T-helper 9 cell (primary cell): ENCODE measurements at places on chromosomes 5 and 9.

DNA sequence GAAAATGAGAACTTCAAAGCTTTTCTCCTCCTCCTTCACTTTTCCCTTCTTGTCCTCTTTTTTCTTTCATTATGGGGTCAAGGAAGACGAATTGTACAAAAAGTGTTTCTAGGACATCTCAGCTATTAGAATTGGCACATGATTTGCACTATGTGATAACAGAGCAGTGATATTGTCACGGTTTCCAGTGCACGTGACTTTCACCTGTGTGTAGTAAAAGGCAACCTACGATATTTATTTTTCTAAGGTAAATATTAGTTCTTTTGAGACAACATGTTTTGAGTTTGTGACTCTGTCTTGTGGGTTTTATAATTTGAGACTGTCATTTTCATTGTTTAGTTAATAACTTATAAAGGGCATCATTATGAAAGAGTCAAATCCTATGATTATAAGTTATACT, 213.1 kb downstream of the PSAT1 start:
- no peak for DNase-seq

- peak; percentile 4 for DNase-seq
Measured at GRCh38 chr5:131171276-131171810, 599 bp downstream of the LYRM7 start.

- DNase-seq, result peak; percentile 91
Measured at GRCh38 chr9:5832538-5833529, at the start of gene ERMP1. Gene ERMP1 (minus strand): TSS chr9:5833117. CDS start chr9:5833027, 90 bp downstream.

- no peak for DNase-seq
Measured at GRCh38 chr9:74610523-74611061, 113.5 kb downstream of the RORB start.

- DNase-seq, result no peak
Measured at GRCh38 chr9:94014066-94014654, 59.0 kb upstream of the BARX1 start.

GRCh38 chr5:168023191-168023590, 268.3 kb upstream of the WWC1 start:
- DNase-seq, result no peak

DNA sequence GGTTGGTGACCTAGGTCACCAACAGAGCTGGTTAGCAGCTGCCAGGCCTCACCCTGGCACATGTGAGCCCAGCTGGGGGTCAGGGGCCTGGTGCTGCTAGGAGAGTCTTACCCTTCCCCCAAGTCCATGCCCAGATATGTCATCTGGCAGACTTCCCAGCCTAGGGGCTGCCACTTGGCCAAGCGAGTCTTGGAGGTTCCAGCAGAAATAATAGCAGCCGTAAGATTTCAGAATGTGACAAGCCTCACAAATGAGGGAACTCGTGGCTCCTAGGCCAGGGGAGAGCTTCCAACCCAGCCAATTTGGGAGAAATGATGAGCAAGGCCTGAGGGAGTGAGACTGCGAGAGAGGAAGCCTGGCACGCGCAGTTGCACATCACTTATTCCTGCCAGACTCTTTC, 11.1 kb downstream of the URM1 start:
- no peak for DNase-seq

DNA sequence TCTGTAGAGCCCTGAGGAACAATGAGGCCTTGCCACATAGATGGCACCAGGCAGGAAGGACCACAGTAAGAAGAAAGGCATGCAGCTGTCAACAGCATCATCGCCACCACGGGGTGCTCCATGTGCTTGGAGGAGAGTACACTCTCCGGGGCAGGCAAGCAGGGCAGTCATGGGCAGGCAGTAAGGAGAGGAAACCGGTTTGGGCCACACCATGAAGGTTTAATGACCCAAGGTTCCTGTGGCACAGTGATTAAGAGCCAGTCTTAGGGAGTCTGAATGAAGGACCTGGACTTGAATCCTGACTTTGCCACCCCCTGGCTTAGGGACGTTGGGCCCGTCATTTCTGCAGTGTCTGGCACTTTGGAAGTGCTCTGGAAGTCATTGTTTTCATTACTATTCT, 80.6 kb upstream of the ZBTB43 start:
- DNase-seq, result no peak

DNA sequence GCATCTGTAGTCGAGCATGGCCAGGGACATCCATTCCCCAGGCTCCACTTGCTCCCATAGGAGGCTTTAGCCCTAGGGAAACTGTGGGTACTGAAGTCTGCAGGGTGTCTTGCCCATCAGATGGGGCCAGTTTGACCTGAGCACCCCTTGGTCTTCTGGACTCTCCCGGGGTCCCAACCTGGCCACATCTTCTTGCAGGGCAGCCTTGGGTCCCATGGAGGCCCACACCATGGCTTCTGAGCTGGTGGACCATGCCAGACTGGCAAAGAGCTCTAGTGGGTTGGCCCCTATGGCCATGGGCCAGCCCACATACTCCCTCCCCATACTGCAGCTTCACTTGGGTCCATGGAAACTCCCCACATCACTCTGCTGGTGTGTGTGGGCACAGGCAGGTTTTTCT, 154.4 kb upstream of the PRLR start:
- DNase-seq, result no peak
